H4 (cell line): ENCODE measurements at places on chromosomes 7 and 10. TPM values are rescaled to one million over a fixed set of nuclear protein-coding genes. Genes with fewer than 3 reads are reported as not detected.
A peak's percentile ranks its signal among the peaks of the same experiment; 100 is the strongest.

GRCh38 chr7:143305423-143306070, 10.4 kb upstream of the CLCN1 start:
- no peak for DNase-seq

DNA sequence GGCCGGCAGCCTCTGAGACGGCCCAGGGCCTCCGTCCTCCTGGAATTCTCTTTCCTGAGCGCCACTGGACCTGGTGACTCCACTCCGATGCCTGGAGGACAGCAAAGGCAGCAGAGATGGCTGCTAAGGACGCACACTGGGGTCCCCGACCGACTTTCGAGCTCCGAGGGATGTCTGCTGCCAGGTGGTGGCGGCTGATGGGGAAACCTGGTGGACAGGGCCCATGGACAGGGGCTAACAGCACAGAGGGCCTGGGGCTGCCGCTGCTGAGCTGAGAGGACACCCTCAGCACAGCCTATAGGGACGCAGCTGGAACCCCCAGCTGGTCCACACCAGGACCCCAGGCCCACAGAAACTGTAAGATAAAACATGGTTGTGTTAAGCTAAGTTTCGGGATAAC, 366.3 kb downstream of the DNAJB6 start:
- DNase-seq, result no peak

DNA sequence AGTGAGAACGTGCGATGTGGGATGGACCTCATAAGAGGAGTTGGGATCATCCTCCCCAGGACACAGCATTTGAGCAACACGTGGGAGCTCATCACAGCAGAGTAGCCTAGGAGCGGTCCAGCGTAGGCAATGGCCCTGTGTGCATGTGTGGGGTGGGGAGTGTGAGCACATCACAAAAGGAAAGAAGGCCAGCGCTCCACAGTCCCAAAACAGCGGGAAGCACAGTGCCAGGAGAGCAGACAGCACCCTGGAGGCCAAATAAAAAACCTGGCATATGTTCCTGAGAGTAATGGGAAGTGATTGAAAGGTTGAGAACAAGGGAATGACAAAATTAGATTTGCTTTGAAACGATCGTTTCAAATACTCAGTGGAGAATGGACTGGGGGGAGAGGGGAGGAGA, 226.0 kb downstream of the C7orf25 start:
- no peak for DNase-seq

- DNase-seq, result peak; percentile 14
Measured at GRCh38 chr10:49138361-49138891, 4.6 kb upstream of the FAM170B start.

GRCh38 chr7:150936018-150936417, 42.1 kb downstream of the KCNH2 start:
- no peak for DNase-seq

DNA sequence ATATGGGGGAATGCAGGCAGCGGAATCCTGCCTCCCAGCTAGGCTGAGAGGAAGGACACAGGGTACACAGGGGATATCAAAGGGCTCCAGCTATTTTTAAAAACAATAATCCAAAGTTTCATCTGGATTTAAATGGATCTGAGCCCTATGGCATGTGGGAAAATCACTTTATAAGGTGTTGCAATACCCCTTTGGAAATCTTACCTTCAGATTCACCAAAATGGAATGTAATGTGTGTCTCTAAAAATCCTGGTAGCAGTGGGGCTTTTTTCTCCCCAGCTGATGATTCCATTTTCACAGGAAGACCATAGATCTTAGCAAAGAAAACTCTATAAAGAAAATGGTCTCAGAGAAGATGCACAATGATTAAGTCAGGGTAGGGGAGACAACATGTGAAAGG, 722.2 kb downstream of the PARD3 start:
- no peak for DNase-seq

GRCh38 chr10:21495752-21496342, 29.6 kb downstream of the SKIDA1 start:
- DNase-seq, result peak; percentile 62

GRCh38 chr7:151597541-151598444, 78.1 kb upstream of the RHEB start:
- peak; percentile 49 for DNase-seq

DNA sequence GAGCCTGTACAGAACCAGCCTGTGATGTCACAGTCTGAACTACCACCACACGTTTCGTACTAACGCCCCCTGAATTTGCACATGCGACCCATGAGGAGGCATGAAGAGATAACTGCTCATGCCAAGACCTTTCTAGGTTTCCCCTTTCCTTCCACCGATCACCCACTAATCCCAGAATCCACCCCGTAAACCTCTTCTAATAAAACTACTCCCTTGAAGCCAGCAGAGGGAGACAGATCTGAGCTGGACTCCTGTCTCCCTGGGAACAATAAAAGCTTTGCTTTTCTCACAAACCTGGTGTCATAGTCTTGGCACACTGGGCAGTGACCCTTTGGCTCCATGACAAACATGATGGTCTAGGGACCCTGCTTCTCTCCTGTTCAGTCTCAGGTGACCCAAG, 144.5 kb downstream of the FRMD4A start:
- DNase-seq, result peak; percentile 29

DNA sequence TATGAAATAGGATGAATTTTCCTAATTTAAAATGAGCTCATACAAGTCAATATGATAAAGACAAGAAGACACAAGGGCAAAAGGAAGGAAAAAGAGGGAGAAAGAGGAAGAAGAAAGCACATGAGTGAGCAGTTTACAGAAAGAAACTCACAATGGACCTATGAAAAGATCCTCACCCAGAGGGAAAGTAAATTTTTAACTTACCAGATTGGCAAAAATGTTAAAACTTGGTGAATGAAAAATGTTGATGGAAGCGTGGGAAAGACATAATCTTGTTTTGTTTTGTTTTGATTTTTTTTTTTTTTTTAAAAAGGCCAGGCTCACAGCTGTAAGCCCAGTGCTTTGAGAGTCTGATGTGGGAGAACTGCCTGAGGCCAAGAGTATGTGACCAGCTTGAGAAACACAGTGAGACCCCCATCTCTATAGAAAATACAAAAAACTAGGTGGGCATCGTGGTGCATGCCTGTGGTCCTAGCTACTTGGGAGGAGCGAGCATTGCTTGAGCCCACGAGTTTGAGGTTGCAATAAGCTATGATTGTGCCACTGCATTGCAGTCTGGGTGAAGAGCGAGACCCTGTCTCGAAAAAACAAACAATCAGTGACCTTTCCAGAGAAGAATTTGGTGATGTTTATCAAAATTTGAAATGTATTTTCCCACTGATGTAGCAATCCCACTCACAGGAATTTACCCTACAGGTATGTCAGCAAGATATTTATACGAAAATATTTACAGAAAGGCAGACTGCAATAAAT, 152.9 kb upstream of the ASAH2 start:
- peak; percentile 13 for DNase-seq

- no peak for DNase-seq
Measured at GRCh38 chr10:4983615-4984216, 19.9 kb downstream of the AKR1C2 start.

DNA sequence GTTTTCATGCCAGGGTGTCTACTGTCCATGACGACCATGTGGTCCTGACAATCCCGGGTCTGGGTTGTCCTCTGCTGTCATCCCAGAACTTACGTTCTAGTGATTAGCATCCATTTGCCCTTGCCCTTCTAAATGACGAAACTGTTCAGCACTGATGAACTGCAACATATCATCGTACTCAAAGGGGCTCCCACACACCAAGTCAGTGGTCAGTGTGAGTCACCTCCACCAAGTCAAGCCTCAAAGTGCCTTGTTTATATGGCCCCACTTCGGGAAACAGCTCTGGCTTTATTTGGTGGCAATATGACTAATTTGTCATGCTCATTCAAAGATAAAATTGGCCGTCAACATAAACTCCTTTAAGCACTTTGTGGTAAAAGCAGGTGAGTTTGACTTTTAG, 110.7 kb downstream of the FRMD4A start:
- peak; percentile 25 for DNase-seq

GRCh38 chr10:121460733-121461132, 137.5 kb downstream of the FGFR2 start:
- no peak for DNase-seq

DNA sequence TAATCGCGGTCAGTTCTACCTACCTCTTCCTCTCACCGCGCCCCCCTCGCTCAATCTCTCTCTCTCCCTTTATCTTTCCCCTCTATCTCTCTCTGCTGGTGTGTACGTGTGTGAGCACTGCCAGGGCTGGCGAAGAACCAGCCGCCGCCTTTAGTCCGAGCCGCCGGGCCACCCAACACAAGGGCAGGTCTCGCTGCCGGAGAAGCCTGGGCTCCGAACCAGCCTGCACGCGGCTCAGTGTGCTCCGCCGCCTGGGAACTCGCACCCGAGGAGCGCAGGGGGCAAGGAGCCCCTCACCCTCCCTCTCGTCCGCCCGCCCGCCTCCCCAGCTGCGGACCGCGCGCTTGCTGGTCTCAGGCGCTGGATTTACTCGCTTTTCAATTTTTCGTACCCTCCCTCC, 1.7 kb downstream of the NXPH1 start:
- no peak for DNase-seq

- DNase-seq, result no peak
Measured at GRCh38 chr7:126378642-126379041, 874.1 kb downstream of the GRM8 start.

GRCh38 chr10:116069856-116070255, 203.2 kb downstream of the GFRA1 start:
- no peak for DNase-seq

GRCh38 chr10:89073719-89074118, 83.1 kb downstream of the FAS start:
- no peak for DNase-seq

DNA sequence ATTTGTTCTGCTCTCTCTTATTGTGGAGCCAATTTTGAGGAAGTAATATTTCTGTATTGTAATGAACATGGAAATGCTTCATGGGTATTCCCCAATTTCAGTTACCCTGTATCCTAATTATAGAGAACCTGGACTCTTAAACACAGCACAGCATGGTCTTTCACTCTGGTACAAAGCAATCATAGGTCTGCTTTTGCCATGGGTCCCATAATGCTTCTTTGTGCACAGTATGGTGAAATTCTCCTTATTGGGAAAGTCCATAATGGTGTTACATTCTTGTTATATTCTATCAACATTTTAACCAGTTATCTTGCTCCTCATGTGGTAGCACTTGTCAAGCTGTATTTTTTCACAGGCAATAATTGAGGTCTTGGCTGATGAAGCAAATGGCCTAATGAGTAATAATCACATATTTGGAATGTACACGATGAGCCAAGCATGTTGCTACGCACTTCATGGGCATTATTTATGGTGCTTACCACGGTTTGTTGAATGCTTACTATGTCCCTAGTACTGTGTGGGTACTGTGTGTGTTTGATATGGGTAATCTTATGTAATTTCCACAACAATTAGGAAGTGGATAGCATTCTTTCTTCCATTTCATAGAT, 42.9 kb downstream of the PRKG1 start:
- DNase-seq, result no peak

DNA sequence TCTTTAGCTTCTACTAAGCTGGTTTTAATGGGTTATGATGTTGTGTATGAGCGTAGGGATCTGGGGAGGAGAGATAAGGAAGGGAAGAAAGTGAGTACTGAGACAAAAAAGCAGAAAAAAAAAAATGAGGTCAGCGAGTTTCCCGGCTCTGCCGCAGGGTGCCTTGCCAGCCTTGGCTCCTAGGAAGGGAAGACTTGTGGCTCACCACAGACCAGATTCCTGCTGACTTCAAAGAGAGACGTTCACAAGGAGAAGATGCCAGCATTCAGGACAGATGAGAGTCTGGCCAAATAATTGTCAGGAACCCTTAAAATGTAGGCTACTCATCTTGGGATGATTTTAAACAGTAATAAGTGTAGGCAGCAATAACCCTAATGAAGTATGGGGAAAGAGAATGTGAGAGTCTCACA, 11.4 kb upstream of the FAS start:
- peak; percentile 85 for DNase-seq

DNA sequence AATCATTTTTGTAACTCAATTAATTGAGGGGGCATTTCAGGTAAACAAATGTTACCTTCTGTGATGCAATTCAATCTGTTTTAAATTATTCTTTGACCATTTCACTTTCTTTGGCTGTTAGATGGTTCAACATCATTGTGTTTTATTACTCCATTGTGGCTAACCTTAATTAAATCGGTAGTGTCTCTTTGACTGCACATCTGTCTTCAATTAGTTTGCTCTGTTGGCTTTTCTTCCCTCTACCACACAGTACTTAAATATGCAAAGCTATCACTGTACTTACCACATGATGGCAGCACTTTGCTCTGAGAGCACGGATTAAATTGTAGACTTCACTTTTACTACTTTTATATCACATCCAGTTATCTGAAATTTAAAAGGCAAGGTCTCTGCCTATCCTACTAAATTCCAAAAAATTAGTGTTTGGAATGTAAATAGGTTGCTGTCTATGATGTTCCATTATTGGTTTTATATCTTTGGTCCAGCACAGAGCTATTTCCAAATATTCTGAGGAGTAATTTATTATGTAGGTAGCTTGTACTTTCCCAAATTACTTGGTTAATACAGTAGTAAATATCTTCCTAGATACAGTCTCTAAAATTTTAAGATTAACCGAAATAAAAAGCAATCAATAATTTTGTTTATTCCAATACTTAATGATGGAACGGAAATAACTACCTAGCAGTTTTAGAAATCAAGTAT, 352.0 kb downstream of the PCLO start:
- peak; percentile 88 for DNase-seq

GRCh38 chr7:43309706-43310022, 197.2 kb downstream of the HECW1 start:
- DNase-seq, result no peak

- no peak for DNase-seq
Measured at GRCh38 chr10:110373059-110373458, 68.3 kb upstream of the SMNDC1 start.

GRCh38 chr7:37265006-37265405, 183.7 kb downstream of the ELMO1 start:
- DNase-seq, result no peak

MAGI2 gene
- 1.1 and 1.8 TPM in 2 replicates for total RNA-seq

PTPRE gene
- 3.5 and 4.0 TPM in 2 replicates for total RNA-seq

SLC16A12 gene
- 0.08 and 0.12 TPM in 2 replicates for total RNA-seq

HECW1 gene
- total RNA-seq, result 25.9 and 33.8 TPM in 2 replicates

ZNF425 gene
- 0.88 and 1.7 TPM in 2 replicates for total RNA-seq

MAT1A gene
- total RNA-seq, result 1.2 and 1.7 TPM in 2 replicates

AKR1B15 gene
- 0.14 TPM in 1 of 2 replicates, not detected in the other for total RNA-seq

DKK1 gene
- 10.7 and 31.2 TPM in 2 replicates for total RNA-seq

HELLS gene
- 32.2 and 94.1 TPM in 2 replicates for total RNA-seq

FOXI2 gene
- not detected in 2 replicates for total RNA-seq

PARG gene
- total RNA-seq, result 22.2 and 24.1 TPM in 2 replicates

SLC26A5 gene
- not detected in 2 replicates for total RNA-seq

SPDYE8 gene
- total RNA-seq, result not detected in 2 replicates

PPP1R17 gene
- total RNA-seq, result not detected in 2 replicates

TMEM213 gene
- total RNA-seq, result not detected in 2 replicates

ADRB1 gene
- total RNA-seq, result 1.1 and 1.9 TPM in 2 replicates
